ENCODE measurements at places on chromosomes 12 and 14. TPM values are rescaled to one million over a fixed set of nuclear protein-coding genes. Genes with fewer than 3 reads are reported as not detected.

The UNG gene
- total RNA-seq = 48.0 TPM

The CD4 gene
- 279 TPM for total RNA-seq

The KCNH3 gene
- total RNA-seq = 0.71 TPM

The APOLD1 gene
- total RNA-seq = 11.0 TPM

The MANSC4 gene
- not detected for total RNA-seq

The KRT2 gene
- 0.20 TPM for total RNA-seq

The OR6C2 gene
- total RNA-seq = not detected

The MYH7 gene
- total RNA-seq = 0.17 TPM

The SLC8A3 gene
- 0.29 TPM for total RNA-seq

The ZBTB42 gene
- total RNA-seq = 5.7 TPM

The NKX2-1 gene
- total RNA-seq = not detected

The BMP4 gene
- not detected for total RNA-seq

The LRP6 gene
- 2.2 TPM for total RNA-seq

The TMEM30B gene
- 0.37 TPM for total RNA-seq

The MDM1 gene
- total RNA-seq = 26.3 TPM

The PPP2R5E gene
- 51.1 TPM for total RNA-seq
